ENCODE measurements at places on chromosomes 6 and 20.
A peak's percentile ranks its signal among the peaks of the same experiment; 100 is the strongest.

DNA sequence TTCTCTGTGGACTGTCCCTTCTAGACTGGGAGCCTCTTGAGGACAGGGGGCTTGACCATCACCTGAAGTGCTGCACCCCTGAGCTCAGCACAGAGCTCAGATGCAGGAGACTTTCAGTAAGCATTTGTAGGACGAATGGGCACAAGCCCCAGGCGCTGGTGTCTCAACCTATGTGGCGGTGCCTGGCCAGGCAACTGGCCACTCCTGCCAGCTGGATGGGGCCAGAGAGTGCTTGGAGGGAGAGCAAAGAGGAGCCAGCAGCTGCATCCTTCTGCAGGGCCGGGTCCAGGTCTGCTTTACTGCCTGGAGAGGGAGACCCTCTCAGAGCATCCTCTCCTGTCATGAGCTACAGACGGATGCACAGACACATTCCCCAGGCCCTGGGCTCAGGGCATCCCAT lies 4.5 kb downstream of the PHACTR3 start:
- DNase-seq, result no peak

DNA sequence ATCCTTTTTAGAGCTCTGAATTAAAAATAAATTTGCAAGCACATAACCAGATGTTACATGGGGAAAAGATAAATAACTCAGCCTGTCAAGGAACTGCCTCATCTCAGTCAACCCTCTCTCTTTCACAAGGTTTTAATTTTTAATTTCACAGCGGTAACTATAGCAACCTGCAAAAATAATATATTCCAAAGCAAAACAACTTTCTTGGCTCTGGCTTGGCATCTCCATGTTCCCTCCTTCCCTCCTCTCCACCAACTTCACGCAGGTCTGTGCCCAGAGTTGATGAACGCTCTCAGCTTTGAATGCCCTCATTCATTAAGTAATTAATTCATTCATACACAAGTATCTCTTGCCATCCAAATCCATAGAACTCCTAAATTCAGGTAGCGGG lies 32.5 kb upstream of the SIRPA start:
- no peak for DNase-seq

DNA sequence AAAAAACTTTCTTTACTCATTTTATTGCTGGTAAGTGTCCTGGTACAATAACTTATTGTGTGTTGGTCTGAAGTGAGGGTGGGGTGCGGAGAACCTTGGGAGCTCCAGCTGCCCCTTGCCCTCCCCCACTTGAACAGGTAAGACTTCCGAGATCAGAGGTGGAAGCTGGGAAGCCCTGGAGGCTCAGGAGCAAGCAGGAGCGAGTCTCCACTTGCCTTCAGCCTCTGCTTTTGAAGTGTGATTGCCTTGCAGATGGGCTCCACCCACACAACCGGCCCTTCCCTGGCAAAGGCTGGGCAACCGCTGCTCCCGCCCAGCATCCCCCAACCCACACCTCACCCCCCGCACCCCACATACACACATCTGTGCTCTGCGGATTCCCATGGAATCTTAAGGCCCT lies 179.6 kb downstream of the TFAP2C start:
- DNase-seq, result no peak

GRCh38 chr6:165649166-165650137 lies 13.6 kb downstream of the PDE10A start:
- DNase-seq, result no peak

GRCh38 chr6:144310765-144311164 lies 25.6 kb downstream of the UTRN start:
- DNase-seq, result no peak

- no peak for DNase-seq
Measured at GRCh38 chr6:49646130-49646824, 9.6 kb upstream of the RHAG start.

- DNase-seq, result no peak
Measured at GRCh38 chr6:72861935-72862432, 240.1 kb downstream of the KCNQ5 start.

DNA sequence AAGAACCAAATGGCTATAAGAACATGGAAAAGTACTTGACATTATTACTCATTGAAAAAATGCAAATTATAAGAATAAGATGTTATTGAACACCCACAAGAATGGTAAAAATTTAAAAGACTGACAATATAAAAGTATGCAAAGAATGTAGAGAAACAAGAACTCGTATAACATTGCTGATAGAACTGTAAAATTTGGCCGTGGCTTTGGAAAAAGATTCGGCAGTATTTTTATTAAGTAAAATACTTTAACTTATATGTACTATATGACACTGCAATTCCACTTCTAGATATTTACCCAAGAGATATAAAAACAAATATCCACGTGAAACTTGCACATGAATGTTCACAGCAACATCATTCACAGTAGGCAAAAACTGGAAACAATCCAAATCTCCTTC lies 239.2 kb downstream of the TPBG start:
- DNase-seq, result no peak

GRCh38 chr20:59696476-59696875 lies 92.1 kb downstream of the PHACTR3 start:
- no peak for DNase-seq

GRCh38 chr6:33019372-33019771 lies 10.0 kb upstream of the HLA-DOA start:
- DNase-seq, result no peak

DNA sequence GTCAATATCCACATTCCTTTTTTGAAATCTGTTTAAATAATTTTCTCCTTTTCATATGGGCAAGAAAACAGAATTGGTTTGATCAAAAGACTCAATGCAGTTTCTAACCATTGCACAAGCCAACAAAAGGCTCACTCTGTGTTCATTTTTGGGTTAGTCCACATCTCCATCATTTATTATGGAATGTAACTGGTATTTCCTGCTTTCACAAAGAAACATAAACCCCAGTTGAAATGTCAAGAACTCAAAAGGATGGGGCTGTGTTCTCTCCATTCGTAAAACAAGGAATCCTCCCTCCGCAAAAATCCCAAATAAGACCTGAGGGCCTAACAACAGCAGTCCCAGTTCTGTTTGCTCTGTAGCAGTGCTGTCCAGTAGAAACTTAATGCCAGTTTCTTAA lies 420.9 kb downstream of the GJA1 start:
- no peak for DNase-seq

DNA sequence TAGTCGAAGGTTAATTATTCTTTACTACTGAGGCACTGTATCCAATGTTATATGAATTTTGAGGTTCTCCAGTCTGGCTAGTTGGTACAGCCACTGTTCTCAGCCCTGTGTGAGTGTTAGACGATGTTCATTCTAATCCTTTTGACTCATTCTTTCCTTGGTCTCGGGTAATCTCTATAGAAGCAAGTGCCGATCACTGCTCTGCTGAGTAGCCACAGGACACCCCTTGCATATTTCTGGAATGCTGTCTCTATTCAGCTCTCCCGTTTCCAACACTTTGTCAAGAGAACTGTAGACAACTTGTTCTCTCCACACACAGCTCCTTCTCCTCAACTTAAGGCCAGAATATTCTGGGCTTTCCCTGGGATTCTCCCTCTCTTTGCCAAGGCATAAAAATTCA lies 42.4 kb upstream of the PLCB1 start:
- no peak for DNase-seq

DNA sequence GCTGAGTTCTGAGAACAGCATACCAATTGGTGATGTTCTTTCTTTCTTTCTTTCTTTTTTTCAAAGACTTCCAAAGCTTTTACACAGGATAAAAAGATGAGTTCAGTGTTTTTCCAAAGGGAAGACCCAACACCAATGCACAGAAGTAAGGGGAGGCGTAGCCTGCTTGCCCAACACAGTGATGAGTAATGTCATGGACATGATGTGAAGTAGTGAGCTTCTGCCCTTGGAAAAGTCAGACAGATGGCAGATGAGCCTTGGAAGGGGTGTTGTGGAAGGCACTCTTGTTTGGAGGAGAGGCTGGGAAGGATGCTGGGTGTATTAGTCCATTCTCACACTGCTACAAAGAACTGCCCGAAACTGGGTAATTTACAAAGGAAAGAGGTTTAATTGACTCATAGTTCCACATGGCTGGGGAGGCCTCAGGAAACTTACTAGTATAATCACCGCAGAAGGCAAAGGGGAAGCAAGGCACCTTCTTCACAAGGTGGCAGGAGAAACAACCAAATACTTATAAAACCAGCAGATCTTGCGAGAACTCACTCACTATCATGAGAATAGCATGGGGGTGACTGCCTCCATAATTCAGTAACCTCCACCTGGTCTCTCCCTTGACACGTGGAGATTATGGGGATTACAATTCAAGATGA lies 12.6 kb downstream of the LRP11 start:
- no peak for DNase-seq

GRCh38 chr20:46302106-46302505 lies 6.2 kb downstream of the CDH22 start:
- DNase-seq, result no peak

GRCh38 chr6:14375930-14376329 lies 258.4 kb downstream of the CD83 start:
- DNase-seq, result no peak

- peak; percentile 35 for DNase-seq
Measured at GRCh38 chr6:79702691-79703090, 71.6 kb downstream of the SH3BGRL2 start.

- no peak for DNase-seq
Measured at GRCh38 chr6:43900916-43901732, 131.1 kb downstream of the VEGFA start.

GRCh38 chr6:99604166-99605073 lies 2.2 kb upstream of the PRDM13 start:
- peak; percentile 34 for DNase-seq

DNA sequence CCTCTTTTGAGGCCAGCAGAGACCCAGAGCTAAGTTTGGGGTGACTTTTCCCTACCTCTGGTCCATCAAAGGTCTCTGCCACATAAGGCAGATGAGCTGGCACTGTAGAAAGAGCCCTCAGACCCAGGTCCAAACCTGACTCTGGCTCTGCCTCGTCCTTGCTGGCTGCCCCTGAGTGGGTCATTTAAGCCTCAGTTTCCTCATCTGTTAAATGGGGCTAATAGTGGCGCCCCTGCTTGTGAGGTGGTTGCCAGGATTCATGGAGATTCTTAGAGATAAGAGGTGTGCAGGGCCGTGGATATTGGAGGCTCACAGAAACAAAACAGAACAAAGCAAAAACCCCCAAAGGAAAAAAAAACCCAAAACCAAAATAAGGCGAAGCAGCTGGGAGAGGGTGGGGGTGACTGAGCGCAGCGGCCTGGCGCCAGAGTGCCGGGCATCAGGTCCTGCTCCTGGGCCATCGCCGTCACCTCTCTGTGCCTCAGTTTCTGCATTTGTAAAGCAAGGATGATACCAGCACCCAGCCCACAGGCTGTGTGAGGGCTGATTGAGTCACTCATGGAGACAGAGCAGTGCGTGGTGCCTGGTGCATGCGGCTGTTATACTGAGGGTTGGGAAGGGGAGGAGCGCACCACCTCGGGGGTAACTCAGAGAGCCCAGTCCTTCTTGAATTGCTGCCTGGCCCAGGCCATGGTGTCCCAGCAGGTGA lies 133.8 kb upstream of the PTPN1 start:
- DNase-seq, result no peak

- peak; percentile 91 for DNase-seq
Measured at GRCh38 chr6:45710304-45710821, 305.3 kb downstream of the CLIC5 start.

- DNase-seq, result no peak
Measured at GRCh38 chr20:33676652-33677645, 2.7 kb upstream of the NECAB3 start.

DNA sequence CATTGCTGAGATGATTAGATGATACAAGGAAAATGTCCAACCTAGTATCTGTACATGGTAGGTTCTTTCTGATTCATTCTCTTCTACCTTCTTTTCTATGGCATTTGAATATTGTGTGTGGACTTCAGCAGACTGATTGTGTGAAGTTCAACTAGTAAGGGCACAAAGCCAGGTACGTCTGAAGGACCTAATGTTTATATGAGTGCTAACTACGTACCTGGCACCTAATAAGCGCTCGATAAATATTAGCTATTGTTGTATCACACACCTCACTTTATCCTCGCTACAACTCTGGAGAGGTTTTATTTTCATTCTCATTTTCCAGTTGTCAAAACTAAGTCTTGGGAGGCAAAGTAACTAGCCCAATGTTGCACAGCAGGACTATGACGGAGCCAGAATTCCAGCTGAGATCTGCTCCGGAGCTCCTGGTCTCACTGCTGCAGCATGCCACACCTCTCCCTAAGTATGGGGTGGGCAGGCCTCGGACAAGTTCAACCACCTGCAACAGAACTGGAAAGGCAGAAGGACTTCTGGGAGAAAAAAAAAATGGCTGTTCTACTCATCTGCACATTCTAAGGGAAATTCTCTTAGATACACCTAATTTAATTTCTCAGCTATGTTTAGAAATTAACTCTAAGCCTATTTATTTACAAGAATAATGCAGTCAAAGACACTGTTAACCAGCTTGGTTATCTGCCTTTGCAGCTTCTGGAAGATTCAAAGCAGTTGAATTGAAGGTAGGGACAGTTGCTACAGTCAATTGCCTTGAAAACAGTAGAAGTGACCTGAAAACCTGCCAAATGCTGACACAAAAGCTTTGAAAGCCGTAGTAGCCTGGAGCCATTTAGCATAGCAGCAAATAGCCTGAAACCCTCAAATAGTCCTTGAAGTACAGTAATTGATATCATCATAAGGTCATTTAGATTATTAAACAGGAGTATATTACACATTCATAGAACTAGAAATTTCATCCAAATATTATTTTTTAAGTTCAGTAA lies 165.0 kb downstream of the PDE7B start:
- no peak for DNase-seq

- DNase-seq, result no peak
Measured at GRCh38 chr20:63164484-63165355, 51.2 kb downstream of the YTHDF1 start.

DNA sequence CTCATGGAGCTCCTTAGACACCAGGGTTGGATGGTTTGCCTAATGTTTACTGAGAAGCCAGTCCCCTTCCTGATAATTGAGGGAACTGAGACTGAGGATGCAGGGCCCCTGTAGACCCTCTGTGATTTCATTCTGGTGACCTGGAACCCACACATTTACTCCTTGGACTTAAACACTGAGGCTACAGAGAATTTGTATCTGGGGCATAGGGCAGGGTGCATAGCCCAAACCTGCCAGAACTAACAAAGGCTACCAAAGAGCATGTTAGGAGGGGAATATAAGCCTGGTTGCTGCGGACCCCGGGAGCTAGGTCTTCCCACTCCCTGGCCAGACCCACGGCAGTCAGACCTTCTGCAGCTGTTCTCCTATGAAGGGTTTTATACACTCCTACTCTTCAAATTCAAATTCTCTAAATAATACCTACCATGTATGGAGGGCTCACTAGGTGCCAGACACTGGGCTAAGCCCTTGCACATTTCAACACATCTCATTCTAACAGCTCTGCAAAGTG lies 19.7 kb downstream of the DAAM2 start:
- no peak for DNase-seq
